ENCODE measurements at places on chromosomes 3 and 15. TPM values are rescaled to one million over a fixed set of nuclear protein-coding genes. Genes with fewer than 3 reads are reported as not detected.

- DNase-seq = no peak
Measured at GRCh38 chr3:74592359-74592758, 22.1 kb downstream of the CNTN3 start.

DNA sequence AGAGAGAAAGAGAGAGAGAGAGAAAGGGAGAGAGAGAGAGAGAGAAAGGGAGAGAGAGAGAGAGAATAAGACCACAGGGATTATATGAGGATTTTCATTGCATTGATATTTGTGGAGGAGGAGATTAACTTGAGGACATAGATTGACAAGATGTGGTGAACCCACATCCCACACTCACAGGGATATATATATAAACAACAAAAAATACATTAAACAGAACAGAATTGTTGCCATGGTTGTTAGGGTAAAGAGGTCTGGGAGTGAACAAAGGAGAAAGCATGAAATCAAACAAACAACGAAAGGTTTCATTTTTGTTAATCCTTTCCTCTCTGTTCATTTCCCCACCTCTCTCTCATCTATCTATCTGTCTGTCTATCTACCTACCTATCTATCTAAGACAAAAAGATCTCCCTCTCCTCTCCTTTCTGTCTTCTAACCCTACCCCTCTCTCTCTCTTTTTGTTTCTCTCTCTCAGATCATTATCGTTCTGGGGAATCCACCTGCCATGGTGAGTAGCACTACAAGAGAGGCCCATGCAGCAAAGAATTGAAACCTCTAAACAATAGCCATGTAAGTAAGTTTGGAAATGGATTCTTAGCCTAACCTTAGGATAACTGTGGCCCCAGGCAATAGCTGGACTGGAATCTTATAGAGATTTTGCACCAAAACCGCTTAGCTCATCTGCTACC, 280.9 kb downstream of the RAP2B start:
- no peak for DNase-seq

GRCh38 chr3:4945324-4945723, 33.9 kb upstream of the BHLHE40 start:
- DNase-seq = no peak

GRCh38 chr3:68163062-68163461, 508.6 kb upstream of the SUCLG2 start:
- DNase-seq = no peak

The PLA2G4E gene
- total RNA-seq = not detected

DNA sequence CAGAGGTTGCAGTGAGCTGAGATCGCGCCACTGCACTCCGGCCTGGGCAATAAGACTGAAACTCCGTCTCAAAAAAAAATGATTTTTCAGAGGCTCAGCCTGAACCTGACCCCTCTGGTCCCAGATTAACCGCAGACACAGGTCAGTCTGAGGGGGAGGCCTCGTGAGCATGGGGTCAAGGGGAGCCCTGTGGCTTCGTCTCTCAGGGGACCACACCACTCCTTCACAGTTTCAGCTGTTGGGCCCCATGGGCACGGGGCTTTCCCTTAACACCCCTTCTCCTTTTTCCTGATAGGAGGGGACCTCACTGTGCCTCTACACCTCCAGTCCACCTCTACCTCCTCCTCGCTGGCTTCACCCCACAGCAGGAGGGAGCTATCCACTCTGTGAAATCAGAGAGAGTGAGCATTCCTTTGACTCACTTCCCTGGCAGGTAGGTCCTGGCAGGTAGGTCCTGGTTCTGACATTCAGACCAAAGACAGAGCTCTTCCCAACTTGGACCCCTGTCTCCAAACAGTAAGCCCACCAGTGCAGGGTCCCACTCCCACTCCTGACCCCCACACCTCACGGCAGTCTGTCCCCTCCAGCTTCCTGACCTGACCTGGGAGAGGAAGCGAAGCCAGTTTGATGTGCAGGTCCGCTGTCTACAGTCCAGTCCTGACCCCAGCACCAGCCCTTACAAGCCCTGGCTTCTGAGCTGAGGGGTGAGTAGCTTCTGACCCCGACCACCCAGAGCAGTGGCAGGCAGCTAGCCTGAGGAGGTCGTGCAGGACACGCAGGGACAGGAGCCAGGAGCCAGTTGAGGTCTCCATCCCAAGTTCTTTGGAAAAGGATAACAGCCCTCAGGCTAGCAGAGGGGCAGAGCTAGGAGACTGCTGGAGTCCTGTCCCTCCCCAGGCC, 9.0 kb downstream of the RRP9 start:
- DNase-seq = no peak
